Activated naive CD4-positive, alpha-beta T cell treated with anti-CD3 and anti-CD28 coated beads for 36 hours (primary cell): ENCODE measurements at places on chromosomes 2 and 18. TPM values are rescaled to one million over a fixed set of nuclear protein-coding genes. Genes with fewer than 3 reads are reported as not detected.

DNA sequence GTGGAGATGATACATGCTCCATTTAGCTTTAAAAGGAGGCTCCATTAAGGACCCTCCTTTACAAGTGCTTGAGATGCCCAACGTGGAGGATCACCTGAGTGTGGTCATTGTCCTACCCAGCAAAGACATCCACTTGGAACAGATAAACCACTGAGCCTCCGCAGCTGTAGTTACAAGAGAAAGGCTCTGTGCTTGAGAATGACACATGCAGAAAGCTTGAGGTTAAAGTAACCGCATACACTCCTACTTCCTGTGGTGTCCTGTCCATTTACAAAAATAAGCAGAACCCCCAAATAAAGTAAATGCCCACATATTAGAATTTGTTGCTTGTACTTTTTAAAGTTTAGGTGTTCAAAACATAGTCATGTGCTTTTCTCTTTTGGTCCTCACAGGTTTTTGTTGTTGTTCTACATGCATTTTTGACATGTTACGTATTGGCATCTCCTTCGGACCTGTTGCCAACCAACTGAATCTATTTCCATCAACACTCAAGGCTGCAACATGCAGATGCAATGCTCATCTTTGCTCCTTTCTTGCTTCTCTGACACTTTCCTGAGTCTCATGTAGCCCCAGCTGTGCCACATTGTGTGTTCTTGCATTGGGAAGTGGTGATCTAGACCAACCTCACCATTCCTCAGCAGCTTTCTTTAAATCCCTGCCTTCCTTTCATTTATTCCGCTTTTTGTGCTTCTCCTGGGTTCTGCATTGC, 56.0 kb downstream of the SERPINB7 start:
- no peak for DNase-seq

- no peak for DNase-seq
These were observed 113.2 kb downstream of the SH3RF3 start for GRCh38 chr2:109242210-109242653.

RFX8 gene
- total RNA-seq, result 0.64 TPM

DNA sequence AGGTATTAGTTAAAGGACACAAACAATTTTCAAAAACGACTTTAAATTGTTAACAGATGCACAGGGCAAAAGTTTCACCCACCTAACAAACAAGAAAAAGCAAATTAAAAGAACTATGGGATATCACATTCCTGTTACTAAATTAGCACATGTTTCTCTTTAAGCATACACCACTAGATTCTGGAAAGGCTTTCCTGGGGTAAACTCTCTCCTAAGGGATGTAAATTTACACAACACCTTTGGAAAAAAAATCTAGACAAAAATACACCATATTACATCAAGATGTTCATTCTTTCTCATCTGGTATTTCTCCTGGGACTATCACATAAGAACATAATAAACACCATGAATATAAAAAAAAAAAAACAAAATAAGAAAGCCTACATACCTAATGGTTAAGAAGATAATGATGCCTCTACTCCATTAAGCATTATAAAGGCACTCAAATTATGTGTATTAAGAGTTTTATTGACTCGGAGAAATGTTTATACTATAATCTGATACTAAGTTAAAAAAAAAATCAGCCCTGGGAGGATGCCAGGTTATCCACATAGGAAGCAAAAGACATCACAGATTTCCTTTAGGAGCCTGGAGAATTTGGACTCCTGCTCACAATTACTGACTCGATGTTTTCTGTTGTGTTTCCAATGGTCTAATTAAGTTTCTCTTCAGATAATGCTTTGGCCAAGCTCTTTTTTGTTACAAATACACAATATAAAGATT, 82.8 kb upstream of the AFF3 start:
- no peak for DNase-seq

GRCh38 chr2:23127465-23127864, 257.5 kb upstream of the KLHL29 start:
- no peak for DNase-seq

ZNF396 gene
- total RNA-seq, result 0.77 TPM

- DNase-seq, result no peak
These were observed 80.5 kb upstream of the KCNH7 start for GRCh38 chr2:162919111-162919510.
